ENCODE measurements at places on chromosomes 3 and 15.

DNA sequence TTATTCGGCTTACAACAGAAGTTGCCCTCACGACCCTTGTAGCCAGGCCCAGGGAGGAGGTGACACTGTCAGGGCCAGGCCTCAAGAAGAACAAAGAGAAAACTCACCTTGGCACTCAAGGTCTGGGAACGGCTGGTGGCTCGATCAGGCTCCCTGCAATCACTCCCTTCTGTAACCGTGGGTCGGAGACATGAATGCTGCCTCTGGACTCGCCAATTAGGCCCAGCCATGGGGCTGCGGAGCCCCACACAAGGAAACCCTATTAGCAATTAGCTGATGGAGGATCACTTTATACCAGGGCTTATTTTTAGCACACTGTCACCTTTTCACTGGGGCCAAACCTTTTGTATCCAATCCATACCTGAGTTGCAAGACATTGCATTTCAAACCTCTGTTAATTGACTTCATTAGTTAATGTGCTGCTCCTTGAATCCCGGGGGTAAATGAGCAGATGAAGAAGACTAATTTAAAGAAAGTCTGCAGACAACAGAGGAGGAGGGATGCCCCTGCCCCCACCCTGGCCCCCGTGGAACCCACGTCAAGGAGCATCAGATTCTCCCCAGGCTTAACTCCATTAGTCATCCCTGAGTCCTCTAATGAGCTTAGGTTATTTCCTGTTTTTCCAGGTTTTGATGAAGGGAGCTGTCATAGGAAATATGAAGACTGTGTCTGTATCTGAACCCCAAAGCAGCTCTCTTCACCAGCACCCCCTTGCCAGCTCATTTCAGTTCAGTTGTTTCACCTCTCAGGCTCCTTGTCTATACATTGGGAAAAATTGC lies 255.3 kb downstream of the RORA start:
- no peak for DNase-seq

- DNase-seq, result no peak
Measured at GRCh38 chr3:78221300-78221699, 1181.4 kb downstream of the ROBO2 start.

GRCh38 chr15:85284497-85284896 lies 95.9 kb upstream of the AKAP13 start:
- DNase-seq, result no peak

DNA sequence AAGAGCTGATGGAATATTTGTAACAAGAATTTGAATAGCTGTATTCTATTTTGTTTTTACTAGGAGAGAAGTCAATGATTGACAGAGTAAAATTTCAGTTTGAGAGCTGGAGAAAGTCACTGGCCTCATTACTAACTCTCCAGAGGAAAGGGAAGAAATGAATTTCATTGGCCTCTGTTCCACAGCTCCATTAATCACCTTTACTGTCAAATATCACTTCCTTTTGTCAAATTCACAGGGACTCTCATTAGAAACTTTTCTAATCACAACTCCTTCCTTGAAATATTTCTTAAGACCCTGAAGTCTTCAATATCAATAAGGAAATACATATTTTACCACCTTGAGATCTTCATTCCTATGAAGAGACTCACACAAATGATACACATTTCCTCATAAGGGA lies 379.9 kb upstream of the RASGRP1 start:
- no peak for DNase-seq

GRCh38 chr3:158777161-158777873 lies 24.5 kb upstream of the MFSD1 start:
- DNase-seq, result no peak

GRCh38 chr3:81195478-81195877 lies 566.0 kb downstream of the GBE1 start:
- DNase-seq, result no peak

DNA sequence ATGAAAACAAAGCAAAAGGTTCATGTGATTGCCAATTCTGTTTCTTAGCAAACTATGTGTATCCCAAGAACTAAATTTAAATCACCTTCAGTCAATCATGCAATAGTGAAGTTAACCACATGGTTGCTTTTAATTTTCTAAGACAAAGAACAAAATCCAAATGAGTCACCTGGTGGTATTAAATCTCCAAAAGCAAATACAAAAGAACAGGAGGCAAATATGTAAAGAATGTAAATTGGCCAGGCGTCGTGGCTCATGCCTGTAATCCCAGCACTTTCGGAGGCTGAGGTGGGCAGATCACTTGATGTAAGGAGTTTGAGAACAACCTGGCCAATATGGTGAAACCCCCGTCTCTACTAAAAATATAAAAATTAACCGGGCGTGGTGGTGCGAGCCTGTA lies 54.2 kb upstream of the PIK3R4 start:
- no peak for DNase-seq

- DNase-seq, result no peak
Measured at GRCh38 chr3:4711680-4711992, 218.5 kb downstream of the ITPR1 start.

DNA sequence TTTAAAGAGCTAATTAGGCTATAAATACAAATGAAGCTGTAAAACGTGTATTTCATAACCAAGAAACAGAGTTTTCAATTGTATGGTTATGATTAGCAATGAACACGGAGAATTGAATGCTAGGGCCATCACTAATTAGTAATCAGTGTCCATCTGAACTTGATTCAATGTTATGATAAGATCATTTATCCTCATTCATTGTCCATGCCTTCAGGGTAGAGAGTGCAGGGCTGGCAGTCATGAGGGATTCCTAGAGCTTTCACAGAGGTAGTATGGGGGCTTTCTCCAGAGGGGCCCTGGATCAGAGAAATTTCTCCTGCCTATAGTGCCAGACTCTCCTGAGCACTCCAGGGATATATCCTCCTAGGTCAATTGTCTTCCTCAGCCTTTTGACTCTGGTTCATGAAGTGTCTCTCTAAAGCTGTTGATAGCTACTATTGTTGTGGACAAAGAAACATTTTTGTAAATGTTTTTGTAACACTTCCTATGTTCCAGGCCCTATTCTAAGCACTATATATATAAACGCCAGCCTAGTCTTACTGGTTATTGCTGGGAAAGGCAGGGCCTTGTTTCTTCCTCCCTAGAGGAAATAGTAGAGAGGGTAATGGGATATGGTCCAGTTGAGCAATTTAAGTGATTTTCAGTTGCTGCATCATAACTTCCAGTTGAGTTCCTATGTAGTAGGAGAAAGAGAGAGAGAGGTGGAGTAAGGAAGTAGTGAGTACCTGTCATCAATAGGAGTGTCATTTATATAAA lies 249.0 kb downstream of the NFKBIZ start:
- DNase-seq, result no peak

GRCh38 chr3:37905987-37906674 lies 44.5 kb downstream of the CTDSPL start:
- DNase-seq, result no peak

GRCh38 chr15:57133127-57133968 lies 214.9 kb downstream of the TCF12 start:
- DNase-seq, result peak; percentile 5

DNA sequence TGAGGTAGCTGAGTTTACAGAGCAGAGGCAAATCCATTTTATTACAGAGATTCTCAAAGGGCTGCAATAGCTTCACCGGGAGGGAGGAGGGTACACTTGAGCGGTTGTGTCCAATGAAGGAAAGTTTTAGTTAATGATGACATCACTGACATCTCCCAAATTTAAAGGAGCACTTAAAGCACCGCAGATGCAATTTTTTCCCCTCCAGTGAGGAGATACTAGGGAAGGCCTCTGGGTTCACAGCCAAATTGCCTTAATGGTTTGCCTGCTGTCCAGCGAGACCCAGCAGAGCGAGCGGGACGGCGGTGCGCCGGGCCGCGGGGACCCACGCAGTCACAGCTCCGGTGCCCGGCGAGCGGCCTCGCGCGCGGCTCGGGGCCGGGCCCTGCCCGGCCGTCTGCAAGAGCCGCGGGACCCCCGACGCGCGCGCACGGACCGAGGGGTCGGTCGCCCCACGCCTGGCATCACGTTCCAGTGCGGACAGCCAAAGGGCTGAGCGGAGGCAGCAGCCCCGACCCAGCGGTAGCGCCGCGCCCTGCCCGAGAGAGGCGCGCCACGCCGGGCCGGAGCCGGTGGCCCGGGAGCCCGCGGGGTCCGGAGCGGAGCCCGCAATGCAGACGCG lies 160.5 kb upstream of the CHRNA7 start:
- no peak for DNase-seq

GRCh38 chr15:75849167-75849566 lies 5.9 kb downstream of the UBE2Q2 start:
- no peak for DNase-seq

- no peak for DNase-seq
Measured at GRCh38 chr3:23864931-23865330, 51.9 kb downstream of the NKIRAS1 start.

GRCh38 chr3:186754006-186754405 lies 29.4 kb upstream of the EIF4A2 start:
- DNase-seq, result no peak

- DNase-seq, result no peak
Measured at GRCh38 chr3:82610236-82610635, 848.8 kb upstream of the GBE1 start.

- DNase-seq, result no peak
Measured at GRCh38 chr15:61753018-61753710, 307.1 kb downstream of the VPS13C start.

GRCh38 chr3:16249336-16249735 lies 15.4 kb downstream of the DPH3 start:
- peak; percentile 51 for DNase-seq

GRCh38 chr3:153734777-153735551 lies 386.2 kb upstream of the ARHGEF26 start:
- no peak for DNase-seq

- no peak for DNase-seq
Measured at GRCh38 chr3:80187981-80188380, 420.2 kb upstream of the ROBO1 start.

- DNase-seq, result no peak
Measured at GRCh38 chr15:22939652-22940061, 40.5 kb downstream of the CYFIP1 start.

- DNase-seq, result no peak
Measured at GRCh38 chr3:46706771-46707582, 5.8 kb downstream of the TMIE start.

DNA sequence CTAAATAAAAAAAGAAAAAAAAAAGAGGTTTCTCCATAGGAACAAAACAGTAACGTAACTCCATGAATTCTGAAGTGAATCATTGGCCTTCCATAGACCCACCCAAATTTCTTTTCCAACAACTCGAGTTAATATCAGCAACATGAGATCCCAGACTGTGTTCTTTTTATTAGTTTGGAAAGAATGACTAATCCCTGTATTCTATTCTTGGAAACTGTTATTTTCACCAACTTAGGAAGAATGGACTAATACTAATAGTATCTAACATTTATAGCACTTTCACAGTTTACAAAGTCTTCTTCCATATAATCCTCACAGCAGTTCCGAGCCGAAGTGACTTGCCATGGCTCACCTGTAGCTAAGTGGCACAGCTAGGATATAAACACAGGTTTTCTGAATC lies 72.7 kb upstream of the SLC4A7 start:
- no peak for DNase-seq

DNA sequence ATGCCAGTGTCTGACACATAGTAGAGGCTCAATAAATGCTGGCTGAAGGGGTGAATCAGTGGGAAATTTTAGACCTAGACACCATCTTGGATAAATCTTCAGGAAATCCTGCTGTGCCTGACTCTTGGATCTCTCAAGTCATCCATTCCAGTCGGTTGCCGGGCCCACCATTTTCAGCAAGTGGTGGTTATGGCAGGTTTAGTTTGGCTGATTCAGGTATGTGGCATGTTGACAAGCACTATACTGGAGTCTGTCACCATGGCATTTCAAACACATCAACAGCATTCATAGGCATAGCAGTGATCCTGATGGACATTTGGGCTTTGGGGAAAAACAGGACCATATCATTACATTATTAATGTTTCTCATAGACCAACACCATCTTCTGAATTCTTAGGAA lies 25.7 kb upstream of the APH1B start:
- no peak for DNase-seq

DNA sequence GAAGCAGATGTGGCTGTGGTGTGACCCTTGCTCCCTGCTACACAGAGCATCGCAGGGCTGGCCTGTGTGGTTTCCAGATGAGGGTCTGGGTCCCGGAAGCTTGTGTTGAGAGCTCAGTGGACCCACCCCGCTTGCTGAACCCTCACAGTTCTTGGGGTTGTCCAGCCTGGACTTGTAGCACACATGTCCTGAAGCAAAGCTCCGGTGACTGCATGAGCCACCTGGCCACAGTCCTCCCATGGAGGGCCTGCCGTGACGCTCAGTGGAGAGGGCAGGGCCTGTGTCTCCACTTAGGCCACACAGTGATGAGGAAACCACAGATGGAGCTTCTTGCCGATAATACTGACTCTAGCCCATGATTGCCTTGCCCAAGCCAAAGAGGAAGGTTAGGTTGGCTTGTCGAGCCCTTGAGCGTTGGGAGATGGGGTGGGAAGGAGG lies 62.6 kb downstream of the RGMA start:
- DNase-seq, result no peak

DNA sequence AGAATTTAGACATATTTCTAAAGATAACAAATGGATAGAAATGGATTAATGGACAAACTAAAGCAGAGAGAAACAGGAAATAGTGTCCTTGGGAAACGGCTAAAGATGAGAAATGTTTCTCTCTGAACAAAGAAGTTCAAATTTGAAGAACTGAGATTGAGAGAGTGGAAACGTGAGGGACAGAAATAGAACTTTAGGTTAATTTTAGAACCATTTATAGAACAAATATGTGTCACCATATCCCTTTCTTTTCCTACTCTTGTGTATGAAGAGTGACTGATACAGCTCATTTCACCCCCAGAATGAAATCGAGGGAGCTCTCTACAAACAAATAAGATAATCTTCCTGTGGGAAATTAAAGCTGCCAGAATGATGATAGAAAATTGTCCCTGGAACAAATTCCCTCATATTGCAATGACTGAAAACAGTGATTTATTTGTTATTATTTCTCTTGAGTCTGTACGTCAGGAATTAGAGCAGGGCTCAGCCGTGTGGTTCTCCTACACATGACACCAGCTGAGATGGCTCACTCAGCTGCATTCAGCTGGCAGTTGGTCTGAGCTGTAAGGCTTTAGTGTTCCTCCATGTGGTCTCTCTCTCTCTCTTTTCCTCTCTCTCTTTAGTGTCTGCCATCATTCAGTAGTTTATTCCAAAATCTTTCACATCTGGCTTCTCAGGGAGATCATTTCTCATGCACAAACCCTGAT lies 46.6 kb upstream of the ARPP21 start:
- DNase-seq, result no peak

GRCh38 chr3:79006077-79006476 lies 761.7 kb downstream of the ROBO1 start:
- no peak for DNase-seq

DNA sequence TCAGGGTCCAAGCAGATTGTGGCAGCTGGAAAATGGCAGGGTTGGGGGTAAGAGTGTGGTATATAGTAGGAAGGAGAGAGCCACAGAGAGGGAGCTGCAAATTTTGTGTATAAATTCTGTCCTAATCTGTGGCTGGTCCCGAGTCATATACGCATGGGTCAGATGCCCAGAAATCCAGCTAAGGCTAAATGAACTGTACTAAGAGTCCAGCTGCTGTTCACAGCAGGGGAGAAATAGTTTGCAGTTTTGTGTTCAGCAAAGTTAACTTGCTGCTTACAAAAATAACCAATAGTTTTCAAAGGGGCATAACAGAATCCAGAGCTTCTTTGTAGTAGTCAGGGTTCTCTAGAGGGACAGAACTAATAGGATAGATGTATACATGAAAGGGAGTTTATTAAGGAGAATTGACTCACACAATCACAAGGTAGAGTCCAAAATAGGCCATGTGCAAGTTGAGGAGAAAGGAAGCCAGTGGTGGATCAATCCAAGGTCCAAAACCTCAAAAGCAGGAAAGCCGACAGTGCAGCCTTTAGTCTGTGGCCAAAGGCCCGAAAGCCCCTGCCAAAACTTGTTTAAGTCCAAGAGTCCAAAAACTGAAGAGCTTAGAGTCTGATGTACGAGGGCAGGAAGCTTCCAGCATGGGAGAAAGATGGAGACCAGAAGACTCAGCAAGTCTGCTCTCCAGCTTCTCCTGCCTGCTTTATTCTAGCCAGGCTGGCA lies 146.1 kb upstream of the KBTBD8 start:
- DNase-seq, result no peak

Measured in activated CD4-positive, alpha-beta T cell treated with anti-CD3 and anti-CD28 coated beads for 48 hours (primary cell).